ENCODE measurements at places on chromosomes 16 and 17. TPM values are rescaled to one million over a fixed set of nuclear protein-coding genes. Genes with fewer than 3 reads are reported as not detected.

- no peak for DNase-seq
Observed at GRCh38 chr17:77802811-77803220, 155.7 kb upstream of the TNRC6C start.

DNA sequence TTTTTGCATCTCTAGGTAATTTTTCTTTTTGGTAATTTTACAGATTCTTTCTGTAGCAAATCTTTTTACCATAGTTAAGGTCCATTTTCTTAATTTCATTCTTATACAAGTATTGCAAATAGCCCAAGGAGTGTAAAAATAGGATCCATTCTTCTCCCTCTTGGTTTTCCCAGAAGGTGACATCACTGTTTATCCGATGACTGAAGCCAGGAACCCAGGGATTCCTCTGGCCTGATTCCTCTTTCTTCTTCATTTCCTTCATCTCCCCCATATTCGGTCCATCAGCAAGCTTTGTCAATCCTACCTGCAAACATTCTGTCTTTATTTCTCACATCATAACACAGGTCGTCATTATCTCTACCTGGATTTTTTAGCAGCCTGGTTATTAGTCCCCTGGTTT is 5.3 kb downstream of the RBBP6 start:
- no peak for DNase-seq

- no peak for DNase-seq
Observed at GRCh38 chr16:50059669-50060068, 6.1 kb upstream of the HEATR3 start.

GRCh38 chr17:44536090-44536953 is 21.0 kb upstream of the FZD2 start:
- no peak for DNase-seq

GRCh38 chr17:50364715-50365114 is 8.3 kb downstream of the MRPL27 start:
- no peak for DNase-seq

DNA sequence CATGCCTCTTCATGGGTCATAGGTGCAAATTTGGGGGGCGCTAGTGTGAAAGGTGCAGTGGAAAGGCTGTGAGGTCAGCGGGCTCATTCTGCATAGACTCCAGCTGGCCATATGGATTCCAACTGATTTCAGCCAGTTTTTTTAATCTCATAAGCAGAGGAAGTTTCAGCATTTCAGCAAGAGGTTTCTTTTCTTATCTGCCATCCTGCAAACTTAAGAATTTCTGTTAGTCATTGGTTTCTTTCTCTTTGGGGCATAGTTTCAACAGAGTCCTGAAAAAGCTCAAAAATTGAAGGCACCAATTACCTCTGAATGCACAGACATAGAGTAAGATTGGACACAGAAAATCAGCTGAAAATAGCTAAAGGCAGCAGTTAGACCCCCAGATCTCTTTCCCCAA is 16.2 kb upstream of the ALOX15 start:
- no peak for DNase-seq

- no peak for DNase-seq
Observed at GRCh38 chr17:62631936-62632924, 4.8 kb downstream of the MRC2 start.

DNA sequence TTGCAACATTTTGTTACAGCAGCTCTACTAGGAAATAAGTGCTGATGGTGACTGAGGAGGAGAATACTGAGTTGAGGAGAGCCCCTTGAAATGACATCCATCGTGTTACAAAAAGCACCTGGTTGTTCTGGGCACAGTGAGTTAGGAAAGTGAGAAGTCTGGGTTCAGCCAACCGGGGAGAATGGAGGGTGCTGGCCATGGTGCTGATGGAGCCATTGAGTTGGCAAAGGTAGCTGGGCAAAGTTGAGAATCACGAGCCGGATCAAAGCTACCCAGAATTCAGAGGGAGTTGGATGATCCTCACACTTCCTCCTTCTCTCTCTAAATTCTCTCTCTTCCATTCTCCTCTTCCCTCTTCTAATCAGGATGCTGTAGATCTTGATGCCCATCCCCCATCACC is 35.0 kb upstream of the ASIC2 start:
- peak; percentile 37 for DNase-seq

- no peak for DNase-seq
Observed at GRCh38 chr16:53629607-53630312, 73.9 kb downstream of the RPGRIP1L start.

DNA sequence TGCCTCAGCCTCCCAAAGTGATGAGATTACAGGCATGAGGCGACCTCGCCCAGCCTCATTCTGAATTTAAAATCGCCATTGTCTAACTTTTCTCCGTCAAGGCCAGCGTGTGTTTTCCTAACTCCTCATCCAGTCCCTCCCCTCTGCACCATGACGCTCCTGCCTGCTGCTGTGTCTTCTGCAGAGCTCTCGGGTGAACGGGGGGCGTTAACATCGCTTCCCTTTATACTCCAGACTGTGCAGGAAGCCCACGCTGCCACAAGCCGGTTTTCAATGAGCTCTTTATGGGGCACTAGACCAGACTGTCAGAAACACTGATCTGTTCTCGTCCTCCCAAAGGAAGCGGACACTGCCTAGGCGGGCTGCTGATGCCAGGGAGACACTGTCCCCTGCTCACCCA is 13.2 kb downstream of the AANAT start:
- DNase-seq, result no peak

DNA sequence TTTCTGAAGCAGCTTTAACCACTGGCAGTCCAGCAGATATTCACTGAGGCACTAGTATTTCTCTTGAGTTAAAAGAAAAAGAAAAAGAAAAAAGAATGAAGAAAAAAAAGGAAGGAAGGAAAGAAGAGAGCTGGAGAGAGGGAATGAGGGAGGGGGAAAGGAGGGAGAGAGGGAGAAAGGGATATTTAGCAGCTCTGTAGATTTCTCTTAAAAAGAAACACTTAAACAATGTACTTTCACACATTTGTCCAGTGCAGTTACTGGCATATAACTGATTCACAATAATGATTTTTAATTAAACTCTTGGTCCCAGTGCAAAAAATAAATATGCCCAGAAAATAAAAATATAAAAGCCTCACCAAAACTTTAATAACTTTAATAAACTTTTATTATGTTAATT is 386.4 kb downstream of the KCNJ2 start:
- no peak for DNase-seq

DNA sequence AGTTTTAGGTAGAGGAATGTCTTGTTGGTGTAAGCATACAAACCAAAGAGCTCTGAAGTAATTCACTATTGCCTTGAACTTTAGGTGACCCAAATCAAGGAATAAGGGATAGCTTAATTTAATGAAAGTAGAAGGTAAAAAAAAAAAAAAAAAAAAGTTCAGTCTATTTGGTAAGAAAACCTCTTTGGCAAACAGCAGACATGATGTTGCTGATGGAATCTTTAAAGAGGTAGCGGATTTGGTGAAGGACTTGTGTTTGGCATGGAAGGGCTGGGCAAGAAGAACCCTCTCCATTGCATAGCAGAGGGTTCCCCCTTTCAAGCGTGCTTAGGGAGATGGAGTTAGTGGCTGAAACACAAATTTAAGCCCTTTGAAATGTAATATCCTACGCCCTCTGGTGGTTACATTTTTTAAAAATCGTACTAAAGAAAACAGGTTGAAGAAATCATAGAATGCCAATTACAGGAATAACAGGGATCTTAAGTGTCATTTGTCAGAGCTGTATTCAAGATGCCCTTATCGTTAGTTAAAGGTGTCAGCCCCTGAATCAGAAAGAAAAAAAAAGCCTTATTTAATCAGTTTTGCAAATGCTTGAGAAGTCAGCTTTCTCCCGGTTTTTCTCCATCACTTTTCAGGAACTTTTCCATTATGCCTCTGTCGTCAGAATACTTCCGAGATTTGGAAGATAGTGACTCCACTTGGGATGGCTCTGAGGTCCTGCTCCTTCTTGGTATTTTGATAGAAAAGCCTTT is 383.1 kb downstream of the KCNJ2 start:
- DNase-seq, result no peak

DNA sequence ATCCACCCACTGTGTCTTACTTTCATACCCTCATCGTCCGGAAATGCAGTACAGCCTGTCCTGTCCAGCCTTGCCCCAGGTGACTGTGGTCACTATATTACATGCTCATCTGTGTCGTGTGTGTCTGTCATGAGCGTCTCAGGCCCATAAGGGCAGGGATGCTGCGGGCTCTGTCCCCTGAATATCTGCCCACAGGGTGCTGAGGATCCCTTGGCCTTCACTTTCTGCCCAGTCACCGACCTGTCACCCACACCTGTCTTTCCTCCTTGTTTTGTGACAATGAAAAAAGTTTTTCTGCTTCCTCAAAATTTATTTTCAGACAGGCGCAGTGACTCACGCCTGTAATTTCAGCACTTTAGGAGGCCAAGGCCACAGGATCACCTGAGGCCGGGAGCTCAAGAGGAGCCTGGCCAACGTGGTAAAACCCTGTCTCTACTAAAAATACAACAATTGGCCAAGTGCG is 1.4 kb upstream of the CTRB1 start:
- no peak for DNase-seq

- DNase-seq, result no peak
Observed at GRCh38 chr17:36593656-36594316, 2.1 kb downstream of the DHRS11 start.

Gene GAST
- 32.0 TPM for total RNA-seq

Gene ZFPM1
- total RNA-seq, result 88.5 TPM

Gene CHST6
- total RNA-seq, result 7.7 TPM

Gene CMTM1
- total RNA-seq, result 9.0 TPM

Gene WNT9B
- 0.98 TPM for total RNA-seq

Gene PRKCB
- 0.27 TPM for total RNA-seq

Gene TMC8
- total RNA-seq, result 0.12 TPM

Gene DHX40
- 67.9 TPM for total RNA-seq

Gene OR3A2
- total RNA-seq, result not detected

Gene FBXO39
- not detected for total RNA-seq

Gene CSH1
- total RNA-seq, result not detected
